Lower lobe of right lung (tissue), 2 donors: ENCODE measurements at places on chromosomes 4 and X.

DNA sequence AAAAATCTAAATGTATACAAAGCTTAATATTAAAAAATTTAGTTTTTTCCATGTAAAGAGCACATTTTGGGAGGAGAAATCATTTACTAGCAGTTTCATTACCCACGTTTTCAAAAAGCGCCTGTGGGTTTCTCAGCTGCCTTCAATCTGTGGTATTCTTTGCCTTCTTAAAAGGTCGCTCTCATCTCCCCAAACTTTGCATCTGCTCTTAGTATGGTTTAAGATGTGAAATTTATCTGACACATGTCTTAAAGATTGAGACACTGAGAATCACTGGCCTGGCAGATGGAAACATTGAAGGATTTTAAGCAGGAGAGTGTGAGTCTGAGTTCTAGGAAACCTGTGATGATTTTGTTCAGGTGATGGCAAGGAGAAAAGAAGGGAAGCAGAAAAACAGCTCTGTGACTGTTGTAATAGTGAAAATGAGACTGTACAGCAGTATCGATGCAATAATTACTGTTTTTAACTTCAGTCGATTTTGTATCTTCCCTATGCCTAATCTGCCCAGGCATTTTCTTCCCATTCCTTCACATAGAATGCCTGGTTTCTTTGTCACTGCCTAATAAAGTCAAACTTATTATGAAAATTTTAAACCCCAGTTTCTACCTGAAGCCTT, 75.9 kb downstream of the PAQR3 start:
- H3K36me3 ChIP-seq: peaks cover 52% of the 10 kb centered on the region
- no peaks in the 10 kb centered on the region for H3K4me1 ChIP-seq
- no peak overlapping the region for H3K27ac ChIP-seq

GRCh38 chr4:169133932-169134331, 123.9 kb upstream of the CBR4 start:
- H3K27me3 ChIP-seq: no peaks in the 10 kb centered on the region
- H3K27ac ChIP-seq: peak overlapping the region; percentile 73
- peaks cover 44% of the 10 kb centered on the region for H3K36me3 ChIP-seq
- H3K4me1 ChIP-seq: peaks cover 18% of the 10 kb centered on the region
- no peak overlapping the region for H3K4me3 ChIP-seq
- peak; percentile 66 for DNase-seq

DNA sequence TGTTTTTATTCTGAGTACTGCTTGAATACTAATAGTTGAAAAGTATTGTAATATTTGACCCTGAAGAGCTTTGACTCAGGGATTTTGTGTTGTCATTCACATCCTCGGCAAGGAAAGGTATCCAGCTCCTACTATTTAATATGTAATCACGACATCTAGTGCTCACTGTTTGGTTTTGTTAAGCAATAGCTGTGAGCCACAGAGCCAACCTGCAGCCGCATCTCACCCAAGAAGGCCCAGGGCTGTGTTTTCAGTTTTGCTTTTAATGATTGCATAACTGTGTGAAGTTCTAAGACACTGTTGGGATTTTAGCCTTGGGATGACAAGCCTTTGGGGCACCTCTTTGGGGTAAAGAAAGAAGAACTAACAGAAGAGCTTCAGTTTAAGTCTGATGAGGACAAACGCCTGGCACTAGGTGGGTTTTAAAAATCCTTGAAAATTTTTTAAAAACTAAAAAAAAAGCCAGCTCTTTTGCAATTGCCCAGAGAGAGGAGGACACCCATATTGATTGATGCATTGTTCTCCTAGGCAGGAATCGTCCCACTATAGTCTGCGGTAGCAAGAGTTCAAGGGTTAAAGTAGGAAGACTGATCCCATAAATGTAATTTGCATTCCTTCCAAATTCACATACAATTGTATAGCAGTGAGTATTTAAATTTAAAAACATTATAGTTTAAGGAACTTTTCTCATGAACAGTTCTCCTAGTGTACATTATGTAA, 157.8 kb downstream of the RELL1 start:
- H3K36me3 ChIP-seq: no peaks in the 10 kb centered on the region
- H3K4me1 ChIP-seq: no peaks in the 10 kb centered on the region
- peak; percentile 48 for DNase-seq
- no peaks in the 10 kb centered on the region for H3K27me3 ChIP-seq
- H3K27ac ChIP-seq: no peak overlapping the region
- H3K4me3 ChIP-seq: no peak overlapping the region

DNA sequence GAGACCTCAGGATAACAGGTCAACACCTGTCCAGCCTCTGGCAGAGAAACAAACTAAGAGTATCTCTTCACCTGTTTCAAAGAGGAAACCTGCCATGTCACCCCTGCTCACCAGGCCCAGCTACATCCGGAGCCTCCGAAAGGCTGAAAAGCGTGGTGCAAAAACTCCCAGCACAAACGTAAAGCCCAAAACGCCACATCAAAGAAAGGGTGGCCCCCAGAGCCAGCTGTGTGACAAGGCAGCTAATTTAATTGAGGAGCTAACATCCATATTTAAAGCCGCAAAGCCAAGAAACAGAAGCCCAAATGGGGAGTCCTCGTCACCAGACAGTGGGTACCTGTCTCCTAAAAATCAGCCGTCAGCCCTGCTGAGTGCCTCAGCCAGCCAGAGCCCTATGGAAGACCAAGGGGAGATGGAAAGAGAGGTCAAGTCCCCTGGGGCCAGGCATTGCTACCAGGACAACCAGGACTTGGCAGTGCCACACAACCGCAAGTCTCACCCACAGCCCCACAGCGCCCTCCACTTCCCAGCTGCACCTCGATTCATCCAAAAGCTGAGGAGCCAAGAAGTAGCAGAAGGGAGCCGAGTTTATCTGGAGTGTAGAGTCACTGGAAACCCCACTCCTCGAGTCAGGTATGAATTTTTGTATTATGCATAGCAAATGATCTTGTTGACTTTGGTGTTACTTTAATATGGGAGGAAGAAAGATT, 15.1 kb downstream of the PALLD start:
- no peaks in the 10 kb centered on the region for H3K4me1 ChIP-seq
- H3K36me3 ChIP-seq: no peaks in the 10 kb centered on the region
- no peak overlapping the region for H3K4me3 ChIP-seq
- DNase-seq: no peak
- H3K27ac ChIP-seq: no peak overlapping the region

GRCh38 chr4:38782452-38783108, at the start of gene TLR10:
Gene TLR10, minus strand, starts transcription at chr4:38782990. Its CDS starts 7,400 bp downstream, at chr4:38775590.
- H3K27ac ChIP-seq: no peak within 1 kb of the TSS
- no peaks in the 10 kb centered on the region for H3K4me1 ChIP-seq
- DNase-seq: no peak
- H3K27me3 ChIP-seq: no peaks in the 10 kb centered on the region
- no peaks in the 10 kb centered on the region for H3K36me3 ChIP-seq

DNA sequence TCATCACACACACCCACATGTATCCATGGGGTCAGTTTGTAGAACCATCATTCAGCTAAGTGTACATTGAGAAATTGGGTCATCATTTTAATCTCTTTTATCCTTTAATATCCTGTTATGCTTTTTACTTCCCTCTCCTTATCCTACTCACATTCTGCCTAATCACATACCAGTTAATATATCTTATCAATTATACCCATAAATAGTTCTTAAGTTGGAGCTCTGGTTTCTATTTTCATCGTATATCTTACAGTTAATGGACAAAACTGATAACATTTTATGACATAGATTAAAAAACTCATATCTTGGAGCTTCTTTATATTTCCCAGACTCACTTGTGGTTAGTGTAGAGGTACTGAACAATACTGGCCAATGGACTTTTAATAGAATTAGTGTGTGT, 729.5 kb upstream of the LCORL start:
- H3K36me3 ChIP-seq: no peaks in the 10 kb centered on the region
- H3K27ac ChIP-seq: no peak overlapping the region
- H3K4me3 ChIP-seq: no peak overlapping the region
- no peak for DNase-seq

DNA sequence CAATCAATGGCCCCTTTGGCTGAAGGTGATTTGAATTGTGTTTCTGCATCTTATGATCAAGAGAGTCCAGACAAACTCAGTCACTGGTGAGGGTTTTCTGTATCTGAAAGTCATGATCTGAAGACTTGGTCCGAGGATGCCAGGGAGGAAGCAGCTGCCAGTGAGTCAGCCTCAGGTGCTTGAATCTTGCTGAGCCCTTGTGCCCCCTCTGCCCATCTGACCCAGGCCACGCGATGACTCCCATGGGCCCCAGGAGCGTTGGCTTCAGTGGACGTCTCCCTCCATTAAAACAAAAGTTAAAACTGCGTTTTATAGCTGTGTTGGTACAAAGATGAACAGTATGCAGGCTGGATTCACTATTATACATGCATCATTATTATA, 62.0 kb downstream of the HTRA3 start:
- H3K4me3 ChIP-seq: no peak overlapping the region
- no peaks in the 10 kb centered on the region for H3K4me1 ChIP-seq
- no peak overlapping the region for H3K27ac ChIP-seq
- no peaks in the 10 kb centered on the region for H3K27me3 ChIP-seq

DNA sequence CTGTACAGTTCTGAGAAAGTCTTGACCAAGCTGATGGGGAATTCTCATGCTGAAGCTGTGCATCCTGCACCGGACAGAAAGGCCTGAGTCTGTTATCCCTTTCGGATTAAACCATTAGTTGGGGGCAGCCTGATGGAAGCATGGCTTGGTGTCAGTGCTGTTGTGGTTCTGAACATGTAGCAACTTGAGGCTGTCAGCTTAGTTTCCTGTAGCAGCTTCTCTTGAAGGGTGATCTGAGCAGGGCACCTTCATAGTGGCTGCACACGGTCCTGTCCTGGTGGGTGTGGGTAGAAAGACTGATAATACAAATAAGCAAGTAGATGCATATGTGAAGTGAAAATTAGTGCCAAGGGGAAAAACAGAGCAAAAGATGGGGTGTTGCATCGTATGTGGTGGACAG, 11.7 kb downstream of the KIAA0232 start:
- no peak overlapping the region for H3K4me3 ChIP-seq
- no peak overlapping the region for H3K27ac ChIP-seq
- peaks cover 25% of the 10 kb centered on the region for H3K4me1 ChIP-seq
- no peak for DNase-seq

DNA sequence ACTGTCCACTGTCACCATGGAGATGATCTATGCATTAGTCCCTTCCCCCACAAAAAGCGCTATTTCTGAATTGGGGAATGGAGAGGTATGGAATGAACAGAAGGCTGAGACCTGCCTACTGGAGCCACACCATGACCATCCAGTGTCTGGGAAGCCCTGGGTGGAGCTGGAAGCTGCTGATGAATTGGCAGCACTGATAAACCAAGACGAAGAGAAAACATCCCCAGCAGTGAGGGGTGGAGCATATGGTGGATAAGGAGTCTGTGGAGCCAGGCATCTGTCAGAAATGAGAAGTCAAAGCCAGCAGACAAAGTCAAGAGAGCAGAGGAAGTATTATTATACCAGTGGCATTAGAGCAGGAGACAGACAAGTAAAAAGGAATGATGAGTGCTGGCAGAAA, 13.2 kb downstream of the CC2D2A start:
- H3K4me1 ChIP-seq: no peaks in the 10 kb centered on the region
- H3K27me3 ChIP-seq: no peaks in the 10 kb centered on the region
- H3K27ac ChIP-seq: no peak overlapping the region
- no peak for DNase-seq
- H3K36me3 ChIP-seq: peaks cover 12% of the 10 kb centered on the region
- H3K4me3 ChIP-seq: no peak overlapping the region

DNA sequence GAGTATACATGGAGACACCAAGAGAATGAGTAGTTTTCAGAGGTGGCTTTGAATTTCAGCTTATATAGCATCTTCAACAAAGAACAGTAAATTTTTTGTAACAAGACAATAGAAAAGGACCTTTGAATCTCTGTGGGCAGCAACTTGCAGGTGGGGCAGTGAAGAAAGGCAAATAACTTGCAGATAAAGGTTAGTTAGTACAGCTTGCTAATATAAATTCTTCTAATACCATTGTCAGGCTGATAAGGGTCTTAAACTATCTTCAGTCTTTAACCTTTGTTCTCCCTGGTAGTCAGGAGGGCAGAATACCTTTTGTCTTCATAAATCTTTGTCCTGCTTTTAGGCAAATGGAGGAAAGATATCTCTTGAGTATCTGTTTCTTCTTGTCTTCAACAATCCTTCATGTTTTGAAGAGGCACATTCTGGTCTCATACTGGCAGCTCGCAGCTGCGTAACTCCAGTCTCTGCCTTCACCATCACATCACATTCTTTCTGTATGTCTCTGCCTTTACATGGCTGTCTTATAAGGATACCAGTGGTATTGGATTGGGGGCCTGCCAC, 16.0 kb downstream of the ANXA3 start:
- no peaks in the 10 kb centered on the region for H3K27me3 ChIP-seq
- H3K27ac ChIP-seq: peak overlapping the region; percentile 50
- H3K4me3 ChIP-seq: no peak overlapping the region
- peaks cover 31% of the 10 kb centered on the region for H3K4me1 ChIP-seq

GRCh38 chr4:104942990-104943743, 203.5 kb upstream of the TET2 start:
- no peaks in the 10 kb centered on the region for H3K4me1 ChIP-seq
- no peaks in the 10 kb centered on the region for H3K36me3 ChIP-seq
- no peaks in the 10 kb centered on the region for H3K27me3 ChIP-seq

GRCh38 chrX:68415316-68415715, 18.0 kb downstream of the OPHN1 start:
- H3K27me3 ChIP-seq: no peaks in the 10 kb centered on the region
- DNase-seq: no peak
- H3K36me3 ChIP-seq: no peaks in the 10 kb centered on the region
- no peak overlapping the region for H3K4me3 ChIP-seq

- no peaks in the 10 kb centered on the region for H3K27me3 ChIP-seq
- no peak for DNase-seq
- no peak overlapping the region for H3K4me3 ChIP-seq
- H3K4me1 ChIP-seq: no peaks in the 10 kb centered on the region
These were observed 96.5 kb upstream of the PACRGL start for GRCh38 chr4:20603671-20604313.

DNA sequence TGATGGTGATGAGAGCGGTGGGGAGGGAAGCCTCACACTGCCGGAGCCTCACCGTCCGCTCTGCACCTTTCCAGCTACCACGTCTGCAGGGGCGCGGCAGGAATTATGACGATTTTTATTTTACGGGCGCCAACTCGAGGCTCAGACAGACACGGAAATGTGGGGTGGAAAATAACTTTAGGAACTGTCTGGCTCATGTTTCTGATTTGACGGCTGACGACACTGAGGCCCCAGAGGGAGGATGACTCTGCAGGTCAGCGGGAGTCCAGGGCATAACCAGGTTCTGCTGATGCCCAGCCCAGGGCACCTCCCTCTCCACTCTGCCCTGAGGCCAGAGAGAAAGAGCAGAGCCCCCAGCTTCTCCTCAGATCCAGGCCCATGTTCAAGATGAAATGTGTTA, 43.9 kb downstream of the C4orf50 start:
- peaks cover 28% of the 10 kb centered on the region for H3K27me3 ChIP-seq
- no peaks in the 10 kb centered on the region for H3K36me3 ChIP-seq
- no peaks in the 10 kb centered on the region for H3K4me1 ChIP-seq

- H3K36me3 ChIP-seq: no peaks in the 10 kb centered on the region
- DNase-seq: no peak
- peaks cover 3% of the 10 kb centered on the region for H3K27me3 ChIP-seq
- no peak overlapping the region for H3K27ac ChIP-seq
- peaks cover 3% of the 10 kb centered on the region for H3K4me1 ChIP-seq
- H3K4me3 ChIP-seq: no peak overlapping the region
These were observed 6.1 kb downstream of the FGF2 start for GRCh38 chr4:122832732-122833131.

GRCh38 chrX:100409610-100410590, at the start of gene PCDH19:
Gene PCDH19, minus strand, starts transcription at chrX:100410273. Its CDS starts 1,676 bp downstream, at chrX:100408597.
- DNase-seq: peak; percentile 52
- H3K36me3 ChIP-seq: no peaks in the 10 kb centered on the region
- peaks cover 48% of the 10 kb centered on the region for H3K27me3 ChIP-seq
- no peak within 1 kb of the TSS for H3K27ac ChIP-seq
